ENCODE measurements at places on chromosomes 12 and 14.

DNA sequence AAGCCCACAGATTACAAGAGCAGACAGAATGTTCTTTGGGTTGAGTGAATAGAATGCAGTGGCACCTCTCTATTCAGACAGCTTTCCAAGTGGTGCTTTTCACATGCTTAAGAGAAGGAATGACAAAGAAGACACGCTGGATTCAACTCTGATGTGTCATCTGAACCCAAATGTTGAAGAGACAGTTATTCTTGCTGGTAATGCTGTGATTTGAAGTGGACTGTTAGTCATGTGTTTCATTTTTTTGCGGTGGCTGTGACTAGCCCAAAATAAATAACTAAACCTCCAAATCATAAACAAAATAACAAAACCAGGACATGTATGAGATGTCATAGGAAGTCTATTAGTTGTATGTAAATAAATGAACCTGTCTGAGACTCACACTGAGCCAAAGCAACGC lies 391.8 kb upstream of the PRICKLE1 start:
- no peak for DNase-seq

GRCh38 chr14:105442125-105442524 lies 22.5 kb downstream of the MTA1 start:
- no peak for DNase-seq

DNA sequence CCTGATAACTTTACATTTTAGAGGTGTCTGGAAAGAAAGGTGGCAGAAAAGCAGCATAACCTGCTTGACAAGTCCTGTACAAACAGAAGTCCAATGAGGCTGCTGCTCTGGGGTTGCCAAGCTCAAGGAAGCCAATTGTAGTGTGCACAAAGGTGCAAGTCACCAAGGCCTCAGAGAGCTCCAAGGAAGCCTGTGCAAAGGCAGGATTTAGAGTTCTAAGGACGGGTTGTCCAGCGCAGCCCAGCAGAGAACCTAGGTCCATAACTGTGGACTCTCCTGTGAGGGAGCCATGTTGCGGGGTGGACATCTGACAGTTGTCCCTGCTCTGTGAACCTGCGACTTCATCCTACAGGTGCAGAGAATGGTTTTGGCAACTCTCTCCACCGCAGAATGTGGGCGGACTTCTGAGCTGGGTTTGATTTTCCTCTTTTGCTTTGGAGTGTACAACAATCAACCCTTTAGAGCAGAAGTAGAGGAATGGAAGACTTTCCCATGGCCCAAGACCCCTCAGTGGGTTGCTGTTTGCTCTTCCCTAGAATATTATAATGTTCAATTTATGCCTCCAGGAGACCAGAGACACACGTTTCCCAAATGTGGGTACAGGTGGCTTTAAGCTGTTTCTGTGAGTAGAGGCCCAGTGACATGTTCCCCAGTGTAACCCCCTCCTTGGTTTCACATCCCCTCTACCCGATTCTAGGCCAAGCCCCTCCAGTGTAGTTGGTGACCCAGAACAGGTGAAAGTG lies 81.0 kb downstream of the ETV6 start:
- DNase-seq: no peak

- DNase-seq: no peak
Measured at GRCh38 chr14:92144708-92145107, 22.9 kb downstream of the CPSF2 start.

- DNase-seq: no peak
Measured at GRCh38 chr12:52217223-52217622, 15.8 kb upstream of the KRT7 start.
